T-helper 22 cell (primary cell): ENCODE measurements at places on chromosomes 7 and 10.

- no peak for DNase-seq
Observed at GRCh38 chr10:88583584-88583957, 453 bp upstream of the RNLS start.

DNA sequence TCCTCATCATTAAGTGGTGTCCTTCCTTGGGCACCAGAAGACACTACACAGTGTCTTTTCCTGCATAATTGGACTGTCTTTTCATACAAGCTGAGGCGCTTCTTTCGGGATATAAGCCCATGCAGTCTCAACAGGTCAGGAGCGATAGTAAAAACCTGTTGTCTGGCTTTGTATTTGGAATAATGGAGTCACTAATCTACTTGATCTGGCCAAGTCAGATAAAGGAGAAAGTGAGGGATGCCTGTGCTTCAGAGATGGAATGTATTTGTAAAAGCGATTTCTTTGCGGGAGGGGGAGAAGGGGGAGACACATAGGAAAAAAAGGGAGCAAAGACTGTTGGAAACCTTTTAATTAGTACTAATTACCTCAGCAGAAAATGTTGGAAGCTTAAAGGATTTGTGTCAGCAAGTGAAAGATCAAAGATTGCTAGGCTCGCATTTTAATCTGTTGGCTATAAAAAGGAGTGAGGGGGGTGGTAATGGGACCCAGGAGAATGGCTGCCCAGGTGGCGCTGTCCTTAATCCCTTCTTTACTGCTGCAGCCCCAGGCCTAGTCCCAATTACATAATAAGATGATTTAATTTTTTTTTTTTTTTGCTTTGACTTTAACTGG, 581.4 kb downstream of the LRMDA start:
- no peak for DNase-seq

DNA sequence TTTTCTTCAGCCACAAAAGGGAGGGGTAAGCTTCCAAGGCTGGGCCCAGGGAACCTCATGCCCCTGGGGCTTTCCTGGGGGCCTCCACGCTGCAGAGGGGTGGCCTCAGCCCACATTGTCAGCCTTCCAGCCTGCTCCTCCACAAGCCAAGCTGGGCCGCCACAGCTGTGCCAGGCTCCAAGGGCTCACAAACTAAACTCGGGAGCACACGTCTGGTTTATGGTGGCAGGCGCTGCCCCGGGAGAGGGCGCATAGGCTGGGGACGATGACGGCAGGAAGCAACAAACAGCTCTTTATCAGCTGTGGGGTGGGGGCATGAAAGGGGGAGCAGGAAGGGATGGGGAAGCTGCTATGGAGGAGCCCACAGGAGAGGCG, 6.3 kb upstream of the CDH23 start:
- DNase-seq: no peak

- DNase-seq: no peak
Observed at GRCh38 chr7:129667116-129667515, 55.6 kb downstream of the NRF1 start.

- peak; percentile 55 for DNase-seq
Observed at GRCh38 chr7:5689118-5689517, 92.3 kb downstream of the RNF216 start.

DNA sequence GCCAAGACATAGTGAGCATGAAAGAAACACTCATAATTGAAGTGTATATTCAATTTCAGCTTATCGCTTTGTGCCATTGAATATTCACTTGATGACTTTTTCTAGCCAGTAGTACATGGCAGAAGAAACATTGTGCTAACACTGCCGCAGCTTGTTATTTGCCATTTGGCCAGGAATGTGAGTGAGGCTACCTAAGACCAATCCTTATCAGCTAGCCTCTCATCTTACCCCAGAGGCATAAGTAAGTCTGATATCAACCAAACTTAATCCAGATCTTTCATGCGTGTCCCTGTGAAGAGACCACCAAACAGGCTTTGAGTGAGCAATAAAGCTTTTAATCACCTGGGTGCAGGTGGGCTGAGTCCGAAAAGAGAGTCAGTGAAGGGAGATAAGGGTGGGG, 586.0 kb upstream of the MBL2 start:
- DNase-seq: no peak

DNA sequence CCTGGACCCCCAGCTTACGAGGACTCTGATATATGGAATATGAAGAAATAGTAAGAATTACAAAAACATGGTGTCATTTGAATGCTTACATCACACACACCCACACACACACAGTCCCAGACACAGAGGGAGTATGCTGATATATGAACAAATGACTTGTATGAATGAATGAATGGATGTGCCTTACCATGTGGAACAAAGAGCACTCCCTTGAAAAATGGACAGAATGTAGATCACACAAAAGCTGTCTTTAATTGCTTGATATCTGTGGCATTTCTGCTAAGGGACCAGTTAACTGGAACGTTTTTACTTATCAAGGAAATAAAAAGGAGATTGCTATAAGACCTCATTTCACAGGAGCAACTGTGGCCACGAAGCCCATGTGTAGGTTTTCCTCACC, 46.0 kb downstream of the PRTFDC1 start:
- DNase-seq: no peak

DNA sequence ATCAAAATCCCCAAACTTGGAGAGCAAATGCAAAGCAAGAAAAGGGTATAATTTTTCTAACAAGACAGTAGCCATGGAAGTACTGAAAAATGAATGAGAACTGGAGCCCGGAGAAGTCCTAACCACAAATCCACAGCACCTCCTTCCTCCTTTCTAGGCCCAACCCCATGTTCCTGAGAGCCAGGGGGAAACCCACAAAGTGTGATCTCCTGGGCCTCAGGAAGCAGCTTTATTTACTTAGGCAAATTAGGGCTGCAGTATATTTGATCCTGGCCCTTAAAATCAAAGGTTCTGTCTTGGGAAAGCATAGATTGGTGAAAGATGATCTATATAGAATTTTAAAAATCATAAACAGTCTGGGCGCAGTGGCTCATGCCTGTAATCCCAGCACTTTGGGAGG, 103.0 kb downstream of the DOCK4 start:
- no peak for DNase-seq
